ENCODE measurements at places on chromosomes 3 and 15. TPM values are rescaled to one million over a fixed set of nuclear protein-coding genes. Genes with fewer than 3 reads are reported as not detected.
A peak's percentile ranks its signal among the peaks of the same experiment; 100 is the strongest.

GRCh38 chr15:40320931-40321371 lies 2.5 kb upstream of the INAFM2 start:
- DNase-seq: no peak

DNA sequence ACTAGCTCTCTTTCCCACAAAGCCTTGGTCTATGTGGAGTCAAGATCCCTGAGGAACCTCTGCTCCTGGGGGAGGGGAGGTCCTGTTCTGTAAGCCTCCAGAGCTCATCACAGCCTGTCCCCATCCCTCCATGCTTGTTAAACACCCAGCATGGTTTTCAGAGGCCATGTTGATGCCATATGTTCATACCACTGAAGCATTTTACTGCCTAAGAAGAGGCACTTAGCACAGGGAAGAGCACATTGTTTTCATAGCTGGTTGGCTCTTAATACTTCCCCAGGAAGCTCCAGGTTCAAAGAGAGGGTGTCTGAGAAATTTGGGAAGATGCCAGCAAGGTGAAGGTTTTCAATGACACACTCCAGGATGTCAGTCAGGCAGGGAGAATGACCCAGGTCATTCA lies 25.6 kb downstream of the CPNE4 start:
- no peak for DNase-seq

- no peak for DNase-seq
These were observed 25.0 kb upstream of the C3orf52 start for GRCh38 chr3:112061152-112061551.

The PLOD2 gene
- 10.7 TPM for total RNA-seq

- DNase-seq: peak; percentile 86
These were observed 65.8 kb downstream of the AAGAB start for GRCh38 chr15:67188551-67189218.

DNA sequence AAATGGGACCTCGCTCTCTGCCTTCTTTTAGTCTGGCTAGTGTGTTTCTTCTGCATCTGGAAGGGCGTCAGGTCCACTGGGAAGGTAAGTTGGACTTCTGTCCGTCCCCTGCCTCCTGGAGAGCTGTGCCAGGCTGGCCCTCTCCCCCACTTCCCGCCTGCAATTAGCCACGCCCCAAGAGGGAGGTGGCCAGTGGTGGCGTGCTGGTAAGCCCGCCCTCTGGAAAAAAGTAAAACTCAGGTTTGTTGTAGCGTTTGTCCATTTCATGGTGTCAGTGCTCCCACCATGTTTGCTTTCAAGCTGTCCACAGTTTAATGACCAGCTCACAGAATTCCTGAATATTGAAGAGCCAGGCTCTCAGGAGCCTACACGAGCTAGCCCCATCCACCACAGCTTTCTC lies 55.6 kb downstream of the SLC6A6 start:
- DNase-seq: no peak

- no peak for DNase-seq
These were observed 2.6 kb downstream of the LIMD1 start for GRCh38 chr3:45597171-45597570.

GRCh38 chr15:88124199-88124598 lies 132.3 kb downstream of the NTRK3 start:
- no peak for DNase-seq

The MESP2 gene
- not detected for total RNA-seq

The CCNB2 gene
- total RNA-seq: 3.5 TPM

The NOX5 gene
- 0.12 TPM for total RNA-seq

DNA sequence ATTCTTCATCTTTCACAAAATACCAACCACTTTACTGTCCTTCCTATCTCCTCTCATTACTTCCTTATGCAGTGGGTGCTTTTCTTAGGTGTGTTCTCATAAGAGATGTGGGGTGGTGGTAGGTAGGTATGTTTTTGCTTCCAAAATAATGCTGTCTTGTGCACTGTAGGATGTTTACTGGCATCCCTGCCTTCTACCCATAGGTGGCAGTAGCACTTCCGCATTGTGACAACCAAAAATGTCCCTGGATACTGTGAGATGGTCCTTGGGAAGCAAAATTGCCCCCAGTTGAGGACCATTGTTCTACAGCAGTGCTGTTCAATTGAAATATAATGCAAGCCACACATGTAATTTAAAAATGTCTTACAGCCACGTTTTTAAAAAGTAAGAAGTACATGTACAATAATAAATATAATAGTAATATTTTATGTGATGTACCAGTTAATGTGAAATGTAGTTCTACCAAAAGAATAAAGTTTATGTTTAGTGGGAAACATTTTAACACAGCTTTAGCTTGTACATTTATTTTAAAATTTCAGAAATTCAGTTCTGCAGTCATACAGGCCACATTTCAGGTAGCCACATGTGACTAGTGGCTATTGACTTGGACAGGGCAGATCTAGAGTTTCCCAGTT lies 75.2 kb downstream of the NEO1 start:
- DNase-seq: no peak

The ROPN1B gene
- 14.1 TPM for total RNA-seq

- no peak for DNase-seq
These were observed 1216.9 kb upstream of the GBE1 start for GRCh38 chr3:82978368-82978767.

DNA sequence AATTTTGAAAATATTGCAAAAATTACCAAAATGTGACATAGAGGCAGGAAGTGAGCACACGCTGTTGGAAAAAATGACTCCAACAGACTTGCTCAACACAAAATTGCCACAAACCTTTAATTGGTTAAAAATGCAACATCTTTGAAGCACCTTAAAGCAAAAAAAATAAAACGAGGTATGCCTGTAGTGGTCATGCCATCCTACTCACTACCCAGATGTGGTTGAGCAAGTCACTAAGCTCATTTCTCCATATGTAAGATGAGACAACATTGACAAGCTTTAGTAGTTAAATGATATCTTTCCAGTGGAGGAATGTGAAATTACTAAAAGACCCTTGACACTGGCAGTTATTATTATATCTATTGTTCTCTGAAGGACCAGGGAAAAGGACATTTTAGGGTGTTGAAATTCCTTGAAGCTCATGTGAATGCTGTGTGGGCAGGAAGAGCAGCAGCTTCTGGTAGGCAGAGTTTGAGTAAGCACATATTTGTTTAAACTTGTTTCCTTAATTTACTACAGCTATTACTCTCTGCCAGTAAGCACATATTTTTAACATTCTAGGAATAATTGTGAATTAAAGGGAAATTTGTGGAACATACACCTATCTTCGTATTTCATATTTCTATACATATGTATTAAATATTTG lies 131.6 kb upstream of the P2RY1 start:
- no peak for DNase-seq

- DNase-seq: no peak
These were observed 97.4 kb downstream of the IMPG2 start for GRCh38 chr3:101223016-101223415.

The RAD51 gene
- total RNA-seq: 0.46 TPM

- DNase-seq: no peak
These were observed 9.5 kb downstream of the NECTIN3 start for GRCh38 chr3:111081008-111081545.

The HESX1 gene
- total RNA-seq: 0.76 TPM

DNA sequence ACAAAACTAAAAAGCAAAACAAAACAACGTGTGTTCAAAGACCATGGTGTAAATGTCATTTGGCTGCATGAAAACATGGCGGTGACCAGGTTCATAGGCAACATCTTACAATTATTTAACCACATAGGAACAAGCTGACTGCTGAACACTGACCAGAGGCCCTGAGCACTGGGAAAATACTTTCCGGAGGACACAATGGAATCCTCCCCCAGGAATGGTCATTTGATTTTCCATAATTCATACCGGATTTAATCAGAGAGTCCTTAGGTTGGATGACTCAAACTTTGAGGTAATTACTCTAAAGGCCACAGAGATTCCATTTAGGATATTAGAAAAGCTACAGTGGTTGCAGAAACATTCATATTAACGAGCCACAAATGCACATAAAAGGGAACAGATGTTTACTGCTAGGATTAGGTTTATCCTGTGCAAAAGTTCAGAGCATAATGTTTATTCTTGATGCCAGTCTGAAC lies 254.7 kb downstream of the NR1D2 start:
- DNase-seq: no peak

DNA sequence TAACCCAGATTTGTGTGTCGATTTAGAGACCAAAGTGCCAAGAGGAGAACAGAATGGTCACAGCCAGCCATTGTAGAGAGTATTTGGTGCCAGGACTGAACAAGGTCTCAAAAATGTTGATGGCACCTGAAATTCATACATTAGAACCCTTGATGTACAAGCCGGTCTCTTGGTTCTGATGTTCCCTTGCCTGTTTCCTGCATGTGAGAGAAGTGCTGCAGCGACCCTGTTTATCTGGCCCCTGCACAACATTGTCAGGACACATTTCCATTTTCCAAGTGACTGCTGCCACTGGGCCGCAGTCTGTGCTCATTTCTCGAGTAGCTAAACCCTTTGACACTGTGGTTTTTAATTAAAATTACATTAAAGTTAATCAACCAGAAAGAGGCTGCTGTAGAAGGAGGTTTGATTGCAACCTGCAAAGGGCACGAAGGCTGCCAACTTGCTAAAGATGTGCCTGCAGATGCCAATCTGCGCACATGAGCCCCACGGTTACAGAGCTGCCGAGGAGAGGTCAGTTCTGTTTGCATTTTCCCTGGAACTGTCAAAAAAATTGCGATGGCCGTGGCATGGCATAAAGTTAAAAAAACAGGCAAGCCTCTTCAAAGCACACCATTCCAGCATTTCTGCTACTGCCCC lies 136.4 kb upstream of the CMC1 start:
- DNase-seq: no peak

- DNase-seq: no peak
These were observed 101.3 kb downstream of the DPH6 start for GRCh38 chr15:35444557-35445204.

DNA sequence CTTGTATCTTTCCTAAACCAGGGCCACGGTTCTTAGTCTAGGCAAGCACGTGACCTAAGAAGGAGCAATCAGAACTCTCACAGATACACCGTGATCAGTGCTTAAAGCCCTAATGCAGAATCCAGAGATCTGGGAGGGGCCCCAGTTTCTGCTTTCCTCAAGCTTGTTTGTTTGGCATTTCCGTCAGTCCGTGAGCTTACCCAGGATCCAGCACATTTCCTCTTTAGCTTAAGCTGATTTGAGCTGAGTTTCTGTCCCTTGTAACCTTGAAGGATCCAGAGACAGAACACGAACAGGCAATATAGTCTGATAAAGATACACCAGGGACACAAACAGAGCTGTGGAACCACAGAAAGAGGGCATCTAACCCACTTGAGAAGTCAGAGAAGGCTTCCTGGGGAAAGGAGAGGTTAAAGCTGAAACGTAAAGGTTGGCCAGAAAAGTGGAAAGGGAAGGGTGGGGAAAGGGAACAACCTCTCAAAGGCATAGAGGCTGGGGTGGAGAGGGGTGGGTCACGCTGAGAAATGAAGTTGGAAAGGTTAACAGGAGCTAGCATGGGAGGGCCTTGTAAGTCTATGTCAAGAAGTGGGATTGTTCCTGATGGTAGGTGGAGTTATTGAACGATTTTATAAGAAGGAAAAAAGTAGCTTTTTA lies 42.1 kb upstream of the RARB start:
- DNase-seq: no peak

DNA sequence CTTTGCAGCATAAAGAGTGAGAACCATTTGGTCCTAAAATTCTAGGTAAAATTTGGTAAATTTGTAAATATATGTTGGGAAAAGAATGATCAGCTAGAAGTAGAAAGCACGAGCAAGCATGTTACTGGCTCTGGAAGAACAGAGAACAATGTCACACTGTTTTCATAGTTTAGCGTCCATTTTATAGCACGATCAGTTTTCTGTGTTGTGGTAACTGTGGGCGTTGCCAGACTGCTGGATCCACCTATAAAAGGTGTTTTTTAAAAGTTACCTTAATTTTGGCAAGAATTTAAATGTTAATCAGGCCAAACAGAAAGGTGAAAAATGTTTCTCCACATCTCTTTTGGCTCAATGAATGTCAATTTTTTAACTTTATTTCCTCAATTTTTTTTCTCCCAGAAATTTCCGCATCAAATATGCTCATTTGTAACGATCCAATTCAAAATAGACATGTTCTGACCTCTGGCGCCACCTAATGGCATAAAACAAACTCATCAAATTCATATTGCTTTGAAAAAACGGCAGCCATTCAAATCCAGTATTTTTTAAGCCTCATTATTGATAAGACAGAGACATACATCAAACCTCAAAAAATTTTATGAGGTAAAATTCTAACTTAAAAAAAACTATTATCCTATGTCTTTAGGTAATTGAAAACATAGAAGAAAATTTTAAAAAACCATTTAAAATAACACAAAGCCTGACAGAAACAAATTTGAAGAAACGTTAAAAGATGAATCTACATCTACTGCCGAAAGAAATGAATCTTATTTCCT lies 5.5 kb upstream of the GP5 start:
- no peak for DNase-seq

DNA sequence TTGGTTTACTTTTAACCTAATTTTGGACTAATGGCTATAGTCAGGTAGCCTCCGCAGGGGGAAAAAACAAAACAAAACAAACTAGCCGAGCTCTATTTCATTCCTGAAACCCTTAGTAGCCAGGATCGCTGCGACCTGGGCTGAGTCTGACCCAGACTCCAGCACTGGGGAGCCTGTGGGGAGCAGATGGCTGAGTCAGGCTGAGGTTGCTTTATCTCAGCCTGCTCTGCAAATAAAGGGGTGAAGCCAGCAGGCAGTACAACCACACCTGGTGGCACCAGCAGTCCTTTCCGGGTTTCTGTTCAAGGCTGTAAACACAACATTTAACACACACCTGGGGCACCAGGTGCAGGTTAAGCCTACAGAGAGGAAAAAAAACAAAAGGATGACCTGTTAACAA lies 27.3 kb downstream of the ABHD2 start:
- DNase-seq: no peak

DNA sequence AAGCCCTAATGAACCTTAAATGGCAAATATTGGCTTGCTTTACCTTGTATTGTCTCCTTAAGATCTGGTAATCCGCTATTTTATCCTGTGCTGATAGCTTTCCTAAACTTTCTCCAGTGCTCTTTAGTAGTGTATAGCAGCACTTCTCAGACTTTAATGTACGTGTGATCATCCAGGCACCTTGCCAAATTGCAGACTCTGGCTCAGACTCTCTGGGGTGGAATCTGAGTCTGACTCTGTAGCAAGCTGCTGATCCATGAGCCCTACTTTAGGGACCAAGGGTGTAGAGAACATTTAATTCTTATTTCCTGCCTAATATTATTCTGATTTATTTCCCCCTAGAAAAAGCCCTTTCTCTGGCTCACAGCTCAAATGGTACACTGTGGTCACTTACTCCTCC lies 518.8 kb upstream of the ZNF385D start:
- DNase-seq: no peak

The CPB1 gene
- total RNA-seq: 12.0 TPM

- no peak for DNase-seq
These were observed 119.8 kb downstream of the EPHA3 start for GRCh38 chr3:89227218-89227617.

The GOLGA8T gene
- total RNA-seq: 0.17 TPM

The ALDH1A3 gene
- 6.5 TPM for total RNA-seq

GRCh38 chr3:130894986-130895280 lies 1.0 kb downstream of the ATP2C1 start:
- DNase-seq: no peak

- no peak for DNase-seq
These were observed 968.7 kb downstream of the EPHA3 start for GRCh38 chr3:90076136-90076535.

Measured in lower leg skin (tissue), 4 donors.